Immature natural killer cell (primary cell): ENCODE measurements at places on chromosomes 2 and 18. TPM values are rescaled to one million over a fixed set of nuclear protein-coding genes. Genes with fewer than 3 reads are reported as not detected.

Gene ALK
- not detected for polyA plus RNA-seq

Gene SLC23A3
- polyA plus RNA-seq = not detected

GRCh38 chr2:191250400-191250799 lies 5.2 kb downstream of the MYO1B start:
- H3K27me3 ChIP-seq = peaks cover 21% of the 10 kb centered on the region
- no peak overlapping the region for H3K4me3 ChIP-seq
- no peaks in the 10 kb centered on the region for H3K36me3 ChIP-seq
- DNase-seq = no peak
- peaks cover 10% of the 10 kb centered on the region for H3K4me1 ChIP-seq

- DNase-seq = no peak
- H3K4me1 ChIP-seq = no peaks in the 10 kb centered on the region
- H3K27me3 ChIP-seq = no peaks in the 10 kb centered on the region
- no peak overlapping the region for H3K27ac ChIP-seq
- H3K36me3 ChIP-seq = no peaks in the 10 kb centered on the region
- H3K4me3 ChIP-seq = no peak overlapping the region
Measured at GRCh38 chr18:1438458-1438910, 533.8 kb downstream of the ADCYAP1 start.

- peaks cover 3% of the 10 kb centered on the region for H3K27me3 ChIP-seq
- no peak overlapping the region for H3K4me3 ChIP-seq
- DNase-seq = no peak
- H3K36me3 ChIP-seq = no peaks in the 10 kb centered on the region
- H3K27ac ChIP-seq = no peak overlapping the region
- H3K4me1 ChIP-seq = no peaks in the 10 kb centered on the region
Measured at GRCh38 chr2:128622371-128622770, 303.7 kb upstream of the HS6ST1 start.

DNA sequence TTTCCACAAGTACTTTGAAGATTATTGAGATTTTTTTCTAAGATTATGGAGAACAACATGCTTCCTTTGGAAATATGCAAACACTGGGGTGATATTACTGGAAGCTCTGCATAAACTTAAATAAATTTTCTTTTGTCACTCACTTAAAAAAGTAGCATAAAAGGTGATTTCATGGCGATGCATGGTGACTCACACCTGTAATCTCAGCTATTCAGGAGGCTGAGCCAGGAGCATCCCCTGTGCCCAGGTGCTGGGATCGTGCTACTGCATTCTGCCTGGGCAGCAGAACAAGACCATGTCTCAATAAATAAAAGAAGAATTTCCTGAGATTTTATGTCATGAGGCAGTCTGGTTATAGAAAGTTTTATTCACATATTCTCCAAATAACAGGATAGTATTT lies 679.1 kb upstream of the CDH2 start:
- no peak overlapping the region for H3K27ac ChIP-seq
- no peak overlapping the region for H3K4me3 ChIP-seq
- H3K27me3 ChIP-seq = no peaks in the 10 kb centered on the region
- no peaks in the 10 kb centered on the region for H3K36me3 ChIP-seq

- no peak for DNase-seq
- peaks cover 3% of the 10 kb centered on the region for H3K27me3 ChIP-seq
- no peaks in the 10 kb centered on the region for H3K4me1 ChIP-seq
- H3K4me3 ChIP-seq = no peak overlapping the region
- H3K36me3 ChIP-seq = no peaks in the 10 kb centered on the region
Measured at GRCh38 chr2:73084971-73085370, 13.5 kb upstream of the SFXN5 start.
